NB4 (cell line): ENCODE measurements at places on chromosomes 12 and 14.

DNA sequence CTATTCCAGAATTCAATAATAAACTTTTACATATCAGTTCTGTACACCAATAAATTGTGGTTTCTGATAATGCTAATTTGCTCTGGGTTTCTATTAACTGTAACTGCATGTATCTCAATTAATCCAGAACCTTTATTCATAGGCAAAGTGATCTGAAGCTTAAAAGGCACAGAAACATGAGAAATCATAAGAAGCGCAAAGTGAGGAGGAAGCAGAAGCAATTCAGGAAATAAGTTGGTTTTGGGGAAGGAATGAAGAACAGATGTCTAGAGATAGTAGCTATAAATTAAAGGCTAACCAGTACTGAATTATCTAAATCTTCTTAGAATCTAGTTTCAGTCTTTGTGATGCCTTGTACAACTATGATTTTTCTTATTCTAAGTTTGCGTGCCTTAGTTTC, 24.6 kb downstream of the KERA start:
- DNase-seq, result no peak

- no peak for DNase-seq
These were observed 150.8 kb downstream of the HELB start for GRCh38 chr12:66453120-66453519.

GRCh38 chr14:54086767-54087166, 130.1 kb upstream of the BMP4 start:
- DNase-seq, result no peak

DNA sequence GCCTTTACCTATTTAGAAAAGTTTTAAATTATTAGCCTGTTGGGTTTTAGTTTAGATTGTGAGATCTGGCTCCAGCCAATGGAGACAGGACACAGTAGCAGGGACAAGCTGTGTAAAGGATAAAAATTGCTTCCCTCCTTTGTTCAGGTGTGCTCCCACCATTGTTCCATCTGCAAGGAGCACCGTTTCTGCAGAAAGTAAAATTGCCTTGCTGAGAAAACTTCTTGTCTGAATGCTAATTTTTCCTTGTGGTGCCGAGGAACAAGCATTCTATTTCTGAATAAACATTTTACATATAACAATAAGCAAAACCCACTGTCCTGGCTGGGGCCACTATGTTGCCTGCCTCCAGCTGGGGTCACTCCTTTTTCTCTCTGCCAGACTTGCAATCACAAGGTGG, 72.7 kb upstream of the ZFP36L1 start:
- DNase-seq, result no peak

DNA sequence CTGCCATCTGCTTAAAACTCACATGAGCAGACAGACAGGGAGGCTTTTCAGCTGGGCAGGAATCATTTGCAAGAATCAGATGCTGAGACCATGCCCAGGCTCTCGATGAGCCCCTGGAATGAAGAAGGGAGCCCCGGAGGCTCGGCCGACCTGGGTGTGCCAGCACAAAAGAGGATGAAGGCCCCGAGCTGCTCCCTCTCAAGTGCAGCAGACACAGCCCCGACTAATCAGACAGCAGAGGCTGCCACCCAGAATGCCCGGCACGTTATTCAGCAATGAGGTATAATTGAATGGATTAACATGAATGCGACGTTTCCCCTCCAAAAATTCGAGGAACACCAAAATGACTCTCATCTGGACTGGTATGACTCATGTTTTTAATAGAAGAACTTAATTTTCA, 58.9 kb downstream of the BCL11B start:
- DNase-seq, result no peak

GRCh38 chr12:126051611-126052107, 986.4 kb downstream of the AACS start:
- peak; percentile 53 for DNase-seq

DNA sequence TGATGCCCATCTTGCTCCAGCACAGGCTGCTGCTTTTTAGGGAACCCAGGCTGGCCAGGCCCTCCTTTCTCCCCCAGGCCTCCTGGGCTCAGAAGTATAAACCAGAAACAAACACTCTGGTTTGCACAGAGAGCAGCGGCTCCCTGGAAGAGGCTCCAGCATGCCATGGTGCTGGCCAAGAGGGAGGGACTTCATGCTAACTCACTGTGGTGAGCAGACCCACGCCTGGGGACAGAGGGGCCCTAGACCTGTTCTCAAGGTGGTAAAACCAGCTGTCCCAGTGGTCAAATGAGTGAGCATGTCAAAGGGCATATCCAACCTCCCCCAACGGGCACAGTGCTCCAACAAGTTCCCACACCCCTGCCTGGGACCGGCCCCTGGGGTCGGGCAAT, 15.5 kb downstream of the BCL11B start:
- no peak for DNase-seq

GRCh38 chr14:40859055-40859454, 747.6 kb upstream of the LRFN5 start:
- DNase-seq, result no peak

- DNase-seq, result no peak
These were observed 3.3 kb downstream of the ERP27 start for GRCh38 chr12:14935031-14935430.

- DNase-seq, result peak; percentile 29
These were observed 26.5 kb downstream of the CRACR2A start for GRCh38 chr12:3726456-3726855.

DNA sequence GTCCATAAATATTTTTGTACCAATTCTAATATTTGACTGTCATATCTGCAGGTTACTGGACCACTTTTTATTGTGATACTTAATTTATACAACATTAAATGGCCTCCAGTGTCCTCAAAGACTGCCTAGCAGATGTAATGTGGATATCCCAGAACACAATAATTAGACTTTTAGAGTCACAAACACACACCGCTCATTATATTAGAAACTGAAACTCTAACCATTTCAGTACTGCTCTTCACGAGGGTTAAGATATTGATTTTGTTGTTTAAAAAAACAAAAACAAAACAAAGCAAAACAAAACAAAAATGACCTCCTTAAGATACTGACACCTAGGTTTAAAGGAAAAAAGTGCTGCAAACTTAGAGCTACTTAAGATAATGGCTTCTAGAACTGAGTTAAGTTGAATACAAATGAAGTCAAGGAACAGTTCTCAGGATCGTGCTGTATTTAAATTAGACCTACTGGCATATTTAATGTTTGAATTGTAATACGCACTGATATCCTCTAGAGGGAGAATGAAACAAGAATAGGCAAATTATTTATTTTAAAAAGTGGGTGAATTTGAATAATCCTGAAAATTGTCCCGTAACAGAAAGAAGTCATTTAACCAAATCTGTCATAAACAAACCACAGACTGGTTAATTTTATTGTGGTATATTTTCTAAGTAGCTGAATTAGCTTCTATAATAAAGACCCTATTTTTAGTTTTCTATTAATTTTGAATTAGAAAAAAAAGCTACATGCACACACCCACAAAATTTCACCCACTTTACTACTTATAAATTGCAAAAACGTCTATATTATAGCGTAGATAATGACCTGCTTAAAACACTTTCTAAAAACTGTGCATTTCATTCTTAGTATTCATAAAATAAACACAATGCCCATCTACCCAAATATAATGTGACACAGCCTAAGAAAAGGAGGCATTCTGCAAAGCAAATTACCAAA, 395.2 kb upstream of the DCN start:
- peak; percentile 41 for DNase-seq
